ENCODE measurements at places on chromosomes 4 and X.
A peak's percentile ranks its signal among the peaks of the same experiment; 100 is the strongest.

DNA sequence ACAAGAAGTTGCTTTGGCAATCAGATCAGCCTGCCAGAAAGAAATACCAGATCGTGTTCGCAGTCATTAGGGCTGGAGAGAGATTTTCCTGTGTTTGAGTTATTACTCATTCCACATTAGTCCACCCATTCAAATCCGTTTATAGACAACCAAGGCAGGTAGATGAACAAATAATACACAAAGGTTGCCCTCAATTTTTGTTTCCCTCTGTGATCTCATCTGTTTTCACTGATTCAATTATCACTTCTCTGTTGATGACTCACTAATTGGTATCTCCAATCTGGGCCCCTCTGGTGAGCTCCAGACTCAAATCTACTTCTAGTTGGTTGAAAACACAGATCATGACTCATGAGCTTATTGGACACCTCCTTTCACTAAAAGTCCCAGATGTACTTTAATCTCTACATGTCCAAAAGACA, 54.5 kb downstream of the CHM start:
- DNase-seq: peak; percentile 90

GRCh38 chrX:41086627-41086932, 1.3 kb downstream of the USP9X start:
- no peak for DNase-seq

DNA sequence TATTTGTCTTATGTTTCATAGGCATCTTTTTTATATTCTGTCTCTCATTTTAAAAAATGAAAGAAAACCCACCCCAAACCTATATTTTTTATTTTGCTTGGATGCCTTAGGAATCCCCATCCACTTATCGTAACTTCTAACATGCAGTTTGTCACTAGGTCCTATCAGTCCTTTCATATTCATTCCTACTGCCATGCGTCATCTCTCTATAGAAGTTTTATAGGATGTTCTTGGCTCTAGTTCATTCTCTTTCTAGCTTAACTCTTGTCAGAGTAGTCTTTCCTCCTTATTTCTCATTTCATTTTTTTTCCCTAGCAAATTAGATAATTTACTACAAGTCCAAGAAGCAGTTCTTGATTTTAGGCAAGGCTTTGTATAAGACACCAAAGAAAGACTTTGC, 92.7 kb downstream of the LARP1B start:
- DNase-seq: no peak

DNA sequence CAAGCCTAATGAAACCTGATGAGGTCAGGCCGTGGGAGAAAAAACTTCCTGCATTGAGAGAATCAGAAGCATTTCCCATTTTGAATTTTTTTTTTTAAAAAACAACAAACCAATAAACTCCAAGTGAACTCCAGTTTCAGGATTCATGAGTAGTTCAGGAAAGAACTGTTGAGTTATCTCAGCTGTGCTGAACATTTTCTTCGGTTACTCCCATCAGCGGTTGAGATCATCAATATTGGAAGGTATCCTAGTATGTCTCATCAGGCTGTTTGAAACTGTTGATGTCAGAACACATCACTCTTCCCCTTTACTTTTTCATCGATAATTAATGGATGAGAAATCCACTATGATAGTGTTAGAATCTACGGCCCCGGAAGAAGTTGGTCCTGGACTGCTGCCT, 82.4 kb upstream of the ADGRG2 start:
- DNase-seq: no peak

DNA sequence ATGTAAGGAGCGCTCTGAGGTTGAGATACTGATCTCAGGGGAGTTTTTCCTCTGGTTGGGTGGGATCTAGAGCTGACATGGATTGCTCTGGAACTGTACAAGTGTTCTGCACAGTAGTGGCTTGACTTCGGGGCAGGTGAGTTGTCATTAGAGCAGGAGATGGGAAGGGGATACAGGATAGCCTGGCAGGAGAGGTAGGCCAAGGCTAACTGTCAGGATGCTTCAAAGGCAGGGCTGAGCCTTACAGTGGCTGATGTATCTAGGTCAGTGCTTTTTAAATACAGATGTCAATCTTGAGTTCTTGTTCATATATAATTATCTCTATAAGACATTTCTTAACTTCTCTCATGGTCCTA, 43.5 kb upstream of the RELL1 start:
- no peak for DNase-seq

GRCh38 chrX:23505531-23506303, 161.6 kb upstream of the PRDX4 start:
- DNase-seq: no peak

- no peak for DNase-seq
Observed at GRCh38 chrX:133771086-133771646, 214.2 kb downstream of the GPC3 start.

GRCh38 chrX:1507511-1508463, 29.2 kb downstream of the P2RY8 start:
- DNase-seq: no peak

- no peak for DNase-seq
Observed at GRCh38 chrX:10047631-10048030, 80.5 kb downstream of the CLDN34 start.

DNA sequence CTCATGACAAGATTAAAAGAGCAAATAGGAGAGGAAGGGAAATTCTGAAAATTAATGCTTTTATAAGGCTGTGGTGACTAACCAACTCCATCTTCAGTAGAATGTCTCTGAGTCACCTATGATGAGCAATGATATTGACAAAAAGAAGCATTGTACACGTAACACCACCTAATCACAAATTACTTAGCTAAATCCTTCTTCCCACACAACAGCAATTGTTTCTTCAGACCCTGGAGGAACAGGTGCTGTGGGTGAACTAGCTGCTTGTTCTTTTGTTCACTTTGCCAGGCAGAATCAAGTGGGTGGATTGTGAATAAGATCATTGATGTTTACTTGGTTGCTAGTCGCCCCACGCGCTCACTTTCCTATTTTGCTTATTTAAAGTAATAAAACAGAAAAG, 315.5 kb downstream of the CAMK2D start:
- no peak for DNase-seq

GRCh38 chr4:31741326-31741725, 1021.2 kb downstream of the PCDH7 start:
- DNase-seq: no peak

GRCh38 chrX:8313844-8314243, 142.8 kb upstream of the VCX2 start:
- DNase-seq: no peak

- DNase-seq: no peak
Observed at GRCh38 chr4:99002279-99002678, 6.8 kb downstream of the METAP1 start.

- DNase-seq: no peak
Observed at GRCh38 chr4:168724686-168725411, 228.0 kb downstream of the PALLD start.

DNA sequence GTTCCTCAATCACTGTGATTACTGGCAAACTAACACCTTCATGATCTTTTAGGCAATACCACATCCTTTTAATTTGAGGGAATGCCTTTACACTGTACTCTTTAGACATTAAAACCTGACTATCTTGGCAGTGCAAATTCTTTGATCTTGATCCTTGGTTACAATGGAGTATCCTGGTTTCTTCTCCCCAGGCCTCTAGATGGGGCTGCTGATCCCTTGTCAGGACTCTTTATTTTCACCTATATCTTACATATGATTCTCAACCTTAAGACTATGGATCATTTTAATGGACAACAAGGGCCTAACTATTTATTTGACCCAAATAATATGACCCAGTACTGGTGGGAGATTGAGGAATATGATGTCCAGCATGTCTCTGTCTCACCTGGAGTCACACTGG, 1005.5 kb upstream of the INTU start:
- DNase-seq: peak; percentile 40

DNA sequence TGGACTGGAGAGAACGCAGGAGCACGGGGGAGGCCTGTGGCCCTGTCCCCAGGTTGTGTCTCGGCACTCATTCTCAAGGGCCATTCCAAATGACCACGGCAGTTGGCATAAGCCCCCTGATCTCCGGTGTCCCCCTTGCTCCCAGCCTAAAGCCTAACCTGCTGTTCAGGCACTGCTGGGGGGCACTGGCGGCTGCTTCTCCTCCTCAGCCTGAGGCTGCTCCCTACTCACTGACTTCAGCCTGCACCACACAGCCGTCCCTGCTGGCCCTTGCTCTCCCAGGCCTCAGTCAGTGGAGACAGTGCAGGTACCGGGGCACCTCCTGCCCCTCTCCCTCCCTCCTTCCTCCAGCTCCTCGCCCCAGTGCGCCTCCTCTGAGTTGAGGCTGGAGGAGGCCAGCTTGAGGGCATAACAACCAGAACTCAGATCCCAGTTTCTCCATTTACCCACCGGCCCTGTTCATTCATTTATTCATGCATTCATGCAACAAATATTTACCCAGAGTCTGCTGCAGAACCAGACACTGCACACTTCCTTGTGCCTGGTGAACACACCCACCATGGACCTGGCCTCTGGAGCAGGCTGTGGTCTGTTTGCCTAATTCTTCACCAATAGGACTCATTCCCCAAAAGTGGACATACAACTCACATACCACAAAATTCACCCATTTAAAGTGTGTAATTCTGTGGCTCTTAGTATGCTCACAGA, 65.0 kb downstream of the CPZ start:
- no peak for DNase-seq

- DNase-seq: peak; percentile 9
Observed at GRCh38 chr4:43379016-43379415, 486.5 kb downstream of the GRXCR1 start.

DNA sequence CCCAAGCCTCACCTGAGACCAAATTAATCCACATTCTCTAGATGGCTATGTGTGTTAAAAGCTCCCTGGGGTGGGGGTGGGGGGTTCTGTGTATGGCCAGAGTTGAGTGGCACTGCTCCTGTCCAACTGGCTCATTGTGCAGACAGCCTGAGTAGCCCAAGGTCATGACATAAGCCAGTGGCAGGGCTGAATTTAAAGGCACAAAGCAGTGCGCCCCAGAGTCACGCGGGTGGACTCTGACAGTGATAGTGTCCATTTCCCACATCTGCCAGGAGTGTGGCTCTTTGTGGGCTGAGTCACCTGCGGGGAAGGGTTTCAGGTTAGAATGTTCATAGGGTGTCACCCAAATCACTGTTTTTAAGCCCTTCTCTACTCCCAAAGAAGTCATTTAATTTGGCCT, 45.4 kb downstream of the SCD5 start:
- no peak for DNase-seq

GRCh38 chr4:151129796-151130195, 30.4 kb downstream of the RPS3A start:
- peak; percentile 33 for DNase-seq

- DNase-seq: no peak
Observed at GRCh38 chr4:37139987-37140386, 104.6 kb upstream of the NWD2 start.

DNA sequence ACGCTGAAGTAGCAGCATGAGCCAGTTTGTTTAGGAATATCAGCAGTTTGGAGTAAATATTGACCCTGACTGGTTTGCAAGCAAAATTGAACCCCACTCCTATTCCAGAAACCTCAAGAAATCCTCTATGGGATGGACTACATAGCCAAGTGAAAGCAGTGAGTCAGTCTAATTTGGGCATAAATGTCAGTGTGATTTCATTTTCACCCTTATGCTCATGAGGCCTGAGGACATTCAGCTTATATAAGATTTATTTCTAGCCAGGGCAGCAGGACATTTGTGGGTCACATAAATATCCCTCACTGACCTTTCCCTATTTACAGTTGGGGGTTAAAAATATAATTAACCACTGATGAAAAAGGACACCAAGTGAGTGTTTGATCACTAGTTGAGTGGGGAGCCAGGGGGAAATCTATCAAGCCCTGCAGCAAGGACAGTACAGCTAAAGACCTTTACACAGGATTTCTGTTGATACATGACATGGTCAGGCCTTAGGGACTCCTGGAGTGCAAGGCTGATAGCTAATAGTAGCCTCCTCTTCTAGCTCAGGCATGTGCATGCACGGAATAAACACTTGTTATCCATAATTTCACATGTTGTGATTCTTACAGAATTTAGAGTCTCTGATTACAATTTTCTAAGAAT, 996.9 kb upstream of the GRIA3 start:
- no peak for DNase-seq

- no peak for DNase-seq
Observed at GRCh38 chrX:123704781-123705180, 28.1 kb downstream of the THOC2 start.

Data from NCI-H82 (cell line).